ENCODE measurements at places on chromosomes 2 and 18.

DNA sequence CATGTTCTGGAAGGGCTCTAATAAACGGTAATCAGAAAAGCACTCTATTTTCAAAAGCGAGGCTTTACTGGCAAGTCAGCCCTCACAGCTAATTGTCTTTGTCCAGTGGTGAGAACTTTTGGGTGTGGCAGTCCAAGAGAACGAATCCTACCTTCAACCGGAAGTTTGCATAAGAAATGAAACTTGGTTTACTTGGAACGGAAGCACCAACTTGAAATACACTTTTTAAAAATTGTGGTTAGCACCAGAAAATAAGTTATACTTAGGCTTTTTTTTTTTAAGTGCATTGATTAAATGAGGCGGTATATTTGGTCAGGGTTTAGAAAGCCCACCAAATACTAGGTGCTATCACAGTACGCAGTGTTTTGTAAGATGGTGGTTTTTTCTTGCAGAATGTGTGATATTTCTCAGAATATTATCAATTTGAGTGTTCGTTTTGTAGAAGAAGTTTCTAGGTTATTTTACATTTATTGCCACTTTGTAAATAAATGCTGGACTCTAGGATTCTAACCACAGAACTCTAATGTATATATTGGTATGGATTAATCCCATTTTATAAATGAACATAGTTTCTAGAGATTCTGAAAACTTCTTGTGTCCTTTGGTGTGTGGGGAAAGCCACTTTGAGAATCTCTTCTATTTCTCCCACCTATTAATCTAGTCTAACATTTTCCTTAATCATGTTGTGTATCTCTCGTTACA, 1.2 kb downstream of the MYL12A start:
- DNase-seq, result no peak

DNA sequence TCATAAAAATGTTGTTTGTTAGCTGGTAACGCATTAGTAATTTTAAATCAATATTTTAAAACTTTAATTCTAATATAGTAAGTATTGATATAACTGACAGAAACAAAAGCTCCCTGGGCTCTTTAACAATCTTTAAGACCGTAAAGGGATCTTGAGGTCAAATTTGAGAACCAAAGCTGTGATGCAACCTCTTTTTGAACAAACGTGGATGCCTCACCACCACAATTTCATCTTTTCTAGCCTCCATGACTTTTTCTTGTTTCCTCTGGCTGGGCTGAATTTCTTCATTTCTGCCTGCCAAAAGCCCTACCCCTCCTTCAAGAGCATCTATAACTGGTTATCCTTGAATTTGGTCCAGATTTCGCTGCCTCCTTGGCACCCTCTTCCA, 563 bp upstream of the POLE4 start:
- no peak for DNase-seq

DNA sequence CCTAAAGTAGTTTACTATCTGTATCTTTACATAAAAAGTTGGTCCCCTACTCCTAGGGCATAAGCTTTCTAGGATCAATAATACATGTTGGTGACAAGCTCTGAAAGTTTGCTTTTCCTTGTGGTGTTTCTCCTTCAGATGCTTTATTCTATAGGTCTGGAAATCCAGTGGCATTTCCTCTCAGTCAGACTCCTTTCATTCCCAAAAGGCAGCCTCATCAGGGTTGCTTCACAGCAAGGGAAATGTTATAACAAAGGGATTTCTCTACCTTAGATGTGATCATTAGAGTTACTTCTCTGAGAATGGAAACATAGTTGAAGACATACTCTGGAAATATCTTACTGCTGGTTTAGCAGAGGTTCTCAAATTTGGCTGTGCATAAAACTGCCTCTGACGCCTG, 1072.4 kb upstream of the ZEB2 start:
- no peak for DNase-seq

DNA sequence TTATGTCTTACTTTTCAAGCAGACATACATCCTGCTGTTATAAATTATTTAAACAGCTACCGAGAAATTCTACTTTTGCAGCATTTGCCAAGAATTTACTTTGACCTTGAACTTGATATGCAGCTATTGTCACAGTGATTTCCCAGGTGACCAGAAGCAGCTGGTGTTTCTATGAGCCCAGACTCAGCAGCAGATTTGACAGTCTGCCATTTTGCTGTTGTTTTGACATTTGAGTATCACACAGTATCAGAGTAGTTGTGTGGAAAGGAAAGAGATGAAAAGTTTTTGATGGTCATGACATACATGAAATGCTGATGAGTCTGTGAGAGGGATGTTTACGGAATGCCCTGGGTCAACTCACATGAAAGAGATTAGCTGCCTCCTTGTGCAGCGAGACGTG, 6.6 kb upstream of the CCDC195 start:
- no peak for DNase-seq

- no peak for DNase-seq
Measured at GRCh38 chr2:64541547-64541946, 17.4 kb downstream of the AFTPH start.

DNA sequence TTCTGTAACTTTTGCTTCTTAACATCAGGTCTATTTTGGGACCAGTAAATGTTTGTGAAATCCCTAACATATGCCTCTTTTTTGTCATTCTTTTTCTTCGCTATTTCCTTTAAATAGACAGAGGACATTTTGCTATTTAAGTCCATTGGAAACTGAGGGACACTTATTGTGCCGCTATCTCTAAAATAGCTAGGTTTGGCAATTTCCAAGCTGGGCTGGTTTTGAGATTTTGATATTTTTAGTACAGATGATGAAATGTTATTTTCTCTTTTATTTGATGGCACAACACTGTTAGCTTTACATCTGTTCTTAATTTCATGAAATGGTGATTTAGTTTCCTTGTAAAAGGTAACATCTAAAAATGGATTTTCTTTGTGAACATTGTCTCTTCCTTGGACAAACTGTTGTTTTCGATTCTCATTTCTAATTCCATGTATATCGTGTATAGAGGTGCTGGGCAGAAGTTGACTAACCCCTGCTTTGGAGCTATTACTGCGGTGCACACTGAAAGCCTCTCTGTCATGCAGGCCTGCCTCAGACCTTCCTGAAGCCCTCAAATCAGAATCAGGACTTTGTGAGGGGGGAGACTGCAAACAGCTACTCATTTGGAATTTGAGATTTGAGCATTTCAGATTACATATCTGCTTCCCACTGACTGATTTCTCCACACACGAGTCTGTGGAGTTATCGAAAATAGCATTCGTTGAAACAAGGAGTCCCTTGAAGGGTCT, 594 bp downstream of the RAD51AP2 start:
- DNase-seq, result no peak

DNA sequence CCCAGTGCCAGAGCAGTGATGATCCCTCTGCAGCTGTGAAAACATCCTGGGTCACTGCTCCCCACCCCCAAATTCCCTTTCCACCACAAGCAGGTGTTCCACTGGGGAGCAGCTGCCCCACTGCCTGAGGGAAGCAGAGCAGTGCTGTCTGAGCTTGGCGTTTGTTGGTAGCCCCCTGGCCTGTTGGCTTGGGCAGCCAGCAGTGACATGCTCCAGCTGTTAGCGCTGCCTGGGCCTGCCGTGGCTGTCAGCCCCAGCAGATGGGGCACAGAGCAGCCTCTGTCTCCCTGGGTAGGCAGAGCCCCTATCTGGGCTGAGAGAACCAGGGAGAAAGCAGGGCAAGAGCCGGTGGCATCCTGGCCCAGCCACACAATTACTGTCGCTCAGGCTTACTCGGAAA, 247.7 kb downstream of the GLI2 start:
- no peak for DNase-seq

DNA sequence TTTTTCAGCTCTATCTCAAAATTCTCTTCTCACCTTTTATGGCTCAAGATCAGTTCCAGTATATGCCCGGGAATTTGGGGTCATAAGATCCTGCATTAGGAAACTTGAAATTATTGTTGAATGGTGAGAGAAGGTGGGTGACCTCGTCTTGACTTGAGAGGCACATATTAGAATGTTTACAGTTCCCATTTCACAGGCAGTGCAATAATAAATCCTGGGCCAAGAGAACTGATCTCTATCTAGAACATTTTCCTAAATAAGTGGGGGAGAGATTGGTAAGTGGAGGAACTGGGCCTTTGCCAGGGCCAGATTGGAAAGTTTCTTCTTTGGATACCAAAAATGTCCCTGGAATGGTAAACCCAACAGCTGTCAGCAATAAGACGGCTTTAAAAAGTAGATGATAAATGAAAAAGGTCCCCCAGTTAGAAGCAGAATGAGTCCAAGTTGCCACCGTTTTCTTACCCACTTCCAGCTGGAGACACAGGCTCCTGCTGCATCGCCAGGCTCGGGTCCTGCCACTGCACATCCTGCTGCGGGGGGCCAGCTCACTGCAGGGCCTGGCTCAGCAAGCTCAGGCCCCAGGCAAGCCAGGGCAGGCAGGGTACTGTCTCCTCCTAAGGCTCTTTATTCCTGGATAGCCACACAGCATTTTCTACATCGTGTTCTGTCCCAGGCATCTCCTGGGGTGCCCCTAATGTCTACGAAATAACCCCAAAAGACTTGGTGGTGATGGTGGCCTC, 126.4 kb upstream of the EPAS1 start:
- no peak for DNase-seq

GRCh38 chr2:23468474-23469141, 83.6 kb downstream of the KLHL29 start:
- DNase-seq, result no peak

- DNase-seq, result no peak
Measured at GRCh38 chr18:75169411-75169810, 39.5 kb downstream of the PTGR3 start.

DNA sequence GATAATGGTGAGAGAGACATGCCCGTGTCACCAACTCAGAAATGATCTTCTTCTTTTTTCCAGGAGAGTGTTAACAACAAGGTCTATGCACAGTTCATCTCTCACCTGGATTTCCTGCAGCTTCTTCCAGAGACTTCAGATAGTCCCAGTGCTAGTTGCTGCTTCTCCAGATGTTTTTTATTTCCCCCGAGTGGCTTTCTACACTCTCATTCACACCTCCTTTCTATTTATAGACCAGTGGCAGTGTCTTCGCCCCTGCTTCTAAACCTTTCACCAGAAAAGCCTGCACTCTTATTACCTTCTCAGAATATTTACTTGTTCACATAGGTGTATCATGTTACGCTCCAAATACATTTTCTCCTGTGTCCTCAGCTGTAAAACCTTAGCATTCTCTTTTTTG, 558.8 kb upstream of the CHAC2 start:
- no peak for DNase-seq

- no peak for DNase-seq
Measured at GRCh38 chr2:101109451-101110118, 41.6 kb downstream of the TBC1D8 start.

DNA sequence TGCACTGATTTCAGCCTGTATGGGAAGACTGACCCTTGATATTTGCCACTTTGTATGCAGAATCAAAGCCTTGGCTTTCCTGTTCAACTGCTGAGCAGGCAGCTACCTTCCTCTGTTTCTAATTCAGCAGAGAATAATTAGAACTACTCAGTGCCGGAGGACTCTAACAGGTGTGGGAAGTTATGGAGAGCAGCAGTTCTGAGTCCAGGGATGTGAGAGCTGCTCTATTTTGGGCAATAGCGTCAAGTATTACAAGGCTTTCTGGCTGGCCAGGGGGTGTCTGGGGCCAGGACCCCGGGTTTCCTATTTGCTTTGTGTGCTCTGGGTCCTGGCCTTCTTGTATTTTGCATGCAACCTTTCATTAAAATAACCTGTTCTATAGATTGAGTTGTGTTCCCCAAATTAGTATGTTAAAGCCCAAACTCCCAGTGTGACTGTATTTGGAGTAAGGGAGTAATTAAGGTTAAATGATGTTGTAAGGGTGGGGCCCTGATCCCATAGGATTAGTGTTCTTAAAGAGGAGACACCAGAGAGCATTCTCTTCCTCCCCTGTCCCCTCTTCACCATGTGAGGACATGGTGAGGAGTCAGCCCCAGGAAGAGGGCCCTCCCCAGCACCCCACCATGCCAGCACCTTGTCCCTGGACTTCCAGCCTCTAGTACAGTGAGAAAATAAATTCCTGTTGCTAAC, 5.6 kb upstream of the NTSR2 start:
- DNase-seq, result no peak

DNA sequence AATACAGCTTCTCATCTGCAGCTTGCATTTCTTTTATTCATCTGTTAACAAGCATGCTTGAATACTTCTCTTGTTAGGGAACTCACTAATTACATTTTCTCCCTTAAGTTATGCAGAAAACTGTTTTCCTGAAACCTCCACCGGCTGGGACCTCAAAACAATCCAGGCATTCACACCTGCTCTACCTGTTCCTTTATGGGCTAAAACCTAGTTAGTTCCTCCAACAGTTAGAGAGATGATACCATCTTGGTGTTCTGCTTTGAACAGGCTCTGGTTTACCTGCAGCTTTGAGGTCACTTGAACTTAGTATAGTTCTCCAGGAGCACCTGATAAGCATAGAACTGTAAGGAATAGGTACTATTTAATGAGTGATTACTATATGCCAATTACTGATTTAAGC, 6.1 kb downstream of the PLEK start:
- no peak for DNase-seq

GRCh38 chr2:177597759-177598158, 205.2 kb downstream of the AGPS start:
- no peak for DNase-seq

- no peak for DNase-seq
Measured at GRCh38 chr2:86017901-86018896, 87.5 kb downstream of the POLR1A start.

DNA sequence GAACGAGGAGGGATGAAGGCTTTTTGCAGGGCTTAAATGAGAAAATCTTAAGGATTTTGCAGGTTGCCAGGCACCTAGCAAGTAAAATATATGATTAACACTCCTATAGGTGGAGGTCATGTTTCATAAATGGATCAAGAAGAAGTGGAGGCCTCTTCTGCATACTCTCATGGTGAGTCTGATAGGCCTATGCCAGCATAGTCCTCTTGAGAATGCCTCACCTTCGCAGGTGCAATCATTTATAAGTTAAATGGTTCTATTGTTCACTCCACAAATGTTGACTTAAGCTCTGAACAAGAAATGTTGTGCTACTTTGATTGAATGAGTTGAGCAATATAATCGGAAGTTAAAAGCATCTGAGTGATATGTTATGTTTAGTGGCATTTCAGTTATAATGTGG, 12.1 kb downstream of the LRRTM1 start:
- DNase-seq, result no peak

DNA sequence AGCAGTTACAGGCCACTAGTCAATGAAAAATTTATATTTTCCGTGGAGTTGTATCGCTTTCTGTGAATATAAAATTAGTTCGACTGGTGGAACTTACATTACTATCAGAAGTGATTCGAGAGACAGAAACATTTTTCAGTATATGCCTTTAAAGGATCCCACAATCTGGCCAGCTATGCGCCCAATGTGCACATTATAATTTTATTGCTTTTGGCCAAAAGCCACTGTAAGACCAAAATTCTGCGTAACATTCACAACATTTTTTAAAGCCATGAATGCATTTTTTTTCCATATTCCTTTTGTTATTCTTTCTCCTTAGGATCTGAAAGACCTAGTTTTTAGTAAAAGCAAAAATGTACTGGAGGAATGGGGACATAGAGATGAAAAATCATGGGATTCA, 131.0 kb upstream of the CHAC2 start:
- no peak for DNase-seq

DNA sequence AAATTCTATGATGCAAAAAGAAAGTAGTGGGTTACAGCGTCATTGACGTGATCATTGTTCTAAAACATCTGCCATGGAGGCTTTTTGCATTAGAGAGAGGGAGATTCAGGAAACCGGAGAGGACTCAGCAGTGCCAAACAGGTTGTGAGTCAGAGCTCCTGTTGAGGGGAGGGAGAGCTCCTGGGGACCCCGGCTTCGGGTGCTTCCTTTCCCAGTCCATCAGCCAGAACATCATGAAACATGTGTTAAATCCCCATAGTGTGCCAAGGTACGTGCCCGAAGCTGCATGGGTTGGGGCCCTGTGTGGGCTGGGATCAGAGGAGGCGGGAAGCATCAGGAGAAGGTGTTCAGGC, 791 bp upstream of the CYRIA start:
- no peak for DNase-seq

- no peak for DNase-seq
Measured at GRCh38 chr2:177051278-177051677, 161.3 kb upstream of the HNRNPA3 start.
